ENCODE measurements at places on chromosomes 3 and 15.

DNA sequence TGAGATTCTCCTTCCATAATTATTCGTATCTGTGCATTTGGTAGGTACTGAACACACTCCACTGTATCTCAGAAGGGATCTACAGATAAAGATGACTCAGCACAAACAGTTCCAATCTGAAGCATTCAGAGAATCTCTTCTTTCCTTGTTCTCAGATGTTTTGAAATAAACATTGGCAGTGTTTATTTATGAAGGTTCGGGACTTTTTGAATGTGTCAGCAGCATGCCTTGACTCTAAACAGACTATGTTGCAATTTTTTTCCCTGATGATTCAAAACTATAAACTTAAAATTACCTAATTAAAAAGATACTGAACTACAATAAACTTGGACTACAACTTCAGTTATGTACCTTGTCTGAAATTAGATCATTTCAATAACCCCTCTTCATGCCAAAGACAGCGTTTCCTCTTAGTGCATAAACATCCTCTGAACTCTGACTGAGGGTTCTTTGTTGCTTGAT is 612.9 kb upstream of the TBL1XR1 start:
- peak; percentile 49 for DNase-seq

DNA sequence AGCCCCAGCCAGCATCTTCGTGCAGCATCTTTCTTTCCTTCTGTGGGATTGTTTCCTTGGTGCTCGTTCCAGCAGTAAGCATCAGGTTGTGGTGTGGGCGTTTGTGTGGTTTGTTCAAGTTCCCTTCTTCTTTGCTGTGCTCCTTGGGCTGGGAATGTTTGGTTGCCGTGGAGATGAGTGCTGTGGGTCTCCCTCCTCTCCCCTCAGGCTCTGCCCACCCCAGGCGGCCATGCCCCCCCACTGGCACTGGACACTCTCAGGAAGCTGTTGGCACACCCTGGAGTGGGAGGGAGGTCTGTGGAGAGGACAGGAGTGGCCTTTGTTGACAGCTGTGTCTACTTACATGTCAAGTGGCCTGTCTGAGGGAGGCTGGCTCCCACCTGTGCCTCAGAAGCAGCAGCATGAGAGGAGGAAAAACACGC is 46.5 kb upstream of the SACM1L start:
- DNase-seq, result no peak

DNA sequence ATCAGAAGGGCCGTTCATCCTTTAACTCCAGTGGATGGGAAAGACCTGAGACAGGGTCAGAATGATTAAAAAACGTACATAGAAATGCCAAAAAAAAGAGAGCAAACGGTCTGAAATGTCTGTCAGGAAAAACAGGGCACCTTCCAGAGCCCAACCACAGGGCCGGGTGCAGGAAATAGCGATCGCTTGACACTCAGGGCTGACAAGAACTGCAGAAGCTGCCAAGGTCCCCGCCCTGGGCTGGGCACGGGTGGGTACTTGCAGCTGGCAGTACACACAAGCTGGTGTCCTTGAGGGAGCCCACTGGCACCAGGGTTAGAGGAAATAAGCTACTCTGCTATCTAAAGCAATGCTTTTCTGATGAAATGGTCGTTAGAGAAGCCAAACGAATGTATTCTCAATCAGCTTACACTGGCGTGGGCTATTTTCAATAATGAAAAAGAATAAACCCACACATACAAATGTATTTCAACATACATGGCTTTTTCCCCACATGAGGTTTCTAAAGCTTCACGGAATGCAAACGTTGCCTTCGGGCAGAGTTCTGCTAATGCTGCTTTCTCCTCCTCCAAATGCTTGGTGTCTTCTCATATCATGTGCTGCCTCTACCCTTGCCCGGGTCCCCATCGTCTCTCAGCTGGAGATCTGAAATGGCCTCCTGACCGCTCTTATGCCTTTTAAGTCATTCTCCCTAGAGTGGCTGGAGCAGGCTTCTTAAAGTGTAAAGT is 15.6 kb downstream of the FRMD4B start:
- DNase-seq, result peak; percentile 13

DNA sequence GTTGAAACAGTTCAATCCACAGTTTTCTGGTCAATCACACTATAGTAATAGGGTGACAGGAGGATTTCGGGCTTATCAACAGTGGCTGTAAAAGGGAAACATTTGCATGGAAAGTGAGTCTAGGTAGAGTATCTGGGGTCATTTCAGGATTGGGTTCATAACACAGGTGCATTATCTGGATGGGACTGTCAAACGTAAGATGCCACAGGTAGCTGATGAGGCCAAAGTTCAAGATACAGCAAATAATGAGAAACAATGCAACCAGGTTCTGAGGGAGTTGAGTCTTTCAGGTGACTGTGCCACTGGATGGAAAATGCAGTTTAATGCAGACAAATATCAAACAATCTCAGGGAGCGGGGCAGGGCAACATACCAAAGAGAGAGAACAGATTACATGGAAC is 62.2 kb downstream of the WDR76 start:
- DNase-seq, result no peak

GRCh38 chr3:65597952-65598413 is 440.7 kb downstream of the MAGI1 start:
- no peak for DNase-seq

- no peak for DNase-seq
Measured at GRCh38 chr15:36126194-36126593, 453.2 kb upstream of the CDIN1 start.

GRCh38 chr3:177724020-177724638 is 526.8 kb upstream of the TBL1XR1 start:
- no peak for DNase-seq

DNA sequence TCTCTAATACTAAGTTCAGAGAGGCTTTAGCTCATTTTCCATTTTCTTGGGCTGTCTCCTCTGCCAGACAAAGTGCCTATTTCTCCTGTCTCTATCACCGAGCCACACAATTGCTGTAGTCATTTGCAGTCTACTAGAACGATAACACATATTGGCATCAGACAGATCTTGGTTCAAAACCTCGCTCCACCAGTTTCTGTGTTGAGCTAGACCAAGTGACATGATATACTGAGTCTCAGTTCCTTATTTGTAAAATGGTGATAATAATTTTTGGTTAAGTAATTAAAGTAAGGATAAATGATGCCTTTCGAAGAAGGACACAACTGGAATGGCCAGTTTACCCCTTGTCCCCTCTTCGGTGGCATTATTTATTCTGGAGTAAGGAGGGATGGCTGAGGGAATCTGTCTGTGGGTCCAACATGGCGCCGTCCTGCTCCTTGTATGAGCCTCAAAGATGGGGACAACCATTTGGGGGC is 398 bp upstream of the RAB7A start:
- no peak for DNase-seq

GRCh38 chr3:115680803-115681345 is 57.6 kb downstream of the GAP43 start:
- DNase-seq, result no peak

GRCh38 chr15:25173241-25174028 is 218.6 kb downstream of the SNRPN start:
- no peak for DNase-seq

- no peak for DNase-seq
Measured at GRCh38 chr3:64053581-64053980, 30.3 kb upstream of the PSMD6 start.

- peak; percentile 49 for DNase-seq
Measured at GRCh38 chr3:181782306-181782954, 70.7 kb downstream of the SOX2 start.
